ENCODE measurements at places on chromosomes 5 and 9. TPM values are rescaled to one million over a fixed set of nuclear protein-coding genes. Genes with fewer than 3 reads are reported as not detected.

GRCh38 chr5:6633469-6634245, 417 bp downstream of the SRD5A1 start:
- DNase-seq = no peak

SPATA24 gene
- 7.7 TPM for total RNA-seq

FBP2 gene
- not detected for total RNA-seq

DNA sequence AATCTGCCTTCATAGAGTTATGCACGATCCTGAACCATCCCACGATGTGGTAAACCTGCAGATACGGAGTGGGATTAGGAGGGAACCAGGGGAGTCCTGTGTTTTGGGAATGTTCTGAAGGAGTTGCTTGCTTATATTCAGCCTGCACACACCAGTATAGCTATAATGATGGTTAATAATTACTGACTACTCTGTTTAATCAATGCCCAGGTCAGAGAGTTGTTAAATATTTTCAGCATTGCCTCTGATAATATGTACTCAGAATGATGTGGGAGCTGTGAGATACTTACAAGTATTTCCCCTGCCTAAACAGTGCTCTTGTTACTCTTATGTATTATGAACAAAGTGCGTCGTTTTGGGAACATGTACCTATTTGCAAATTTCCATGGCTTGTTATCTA, 34.8 kb upstream of the STK32A start:
- DNase-seq = no peak

TPPP gene
- 2.5 TPM for total RNA-seq

GRCh38 chr5:29547236-29547865, 1646.1 kb upstream of the CDH6 start:
- no peak for DNase-seq

- DNase-seq = no peak
Measured at GRCh38 chr5:20231040-20231439, 243.0 kb upstream of the CDH18 start.

GRIN3A gene
- total RNA-seq = not detected

SPATA31D3 gene
- total RNA-seq = not detected

DNA sequence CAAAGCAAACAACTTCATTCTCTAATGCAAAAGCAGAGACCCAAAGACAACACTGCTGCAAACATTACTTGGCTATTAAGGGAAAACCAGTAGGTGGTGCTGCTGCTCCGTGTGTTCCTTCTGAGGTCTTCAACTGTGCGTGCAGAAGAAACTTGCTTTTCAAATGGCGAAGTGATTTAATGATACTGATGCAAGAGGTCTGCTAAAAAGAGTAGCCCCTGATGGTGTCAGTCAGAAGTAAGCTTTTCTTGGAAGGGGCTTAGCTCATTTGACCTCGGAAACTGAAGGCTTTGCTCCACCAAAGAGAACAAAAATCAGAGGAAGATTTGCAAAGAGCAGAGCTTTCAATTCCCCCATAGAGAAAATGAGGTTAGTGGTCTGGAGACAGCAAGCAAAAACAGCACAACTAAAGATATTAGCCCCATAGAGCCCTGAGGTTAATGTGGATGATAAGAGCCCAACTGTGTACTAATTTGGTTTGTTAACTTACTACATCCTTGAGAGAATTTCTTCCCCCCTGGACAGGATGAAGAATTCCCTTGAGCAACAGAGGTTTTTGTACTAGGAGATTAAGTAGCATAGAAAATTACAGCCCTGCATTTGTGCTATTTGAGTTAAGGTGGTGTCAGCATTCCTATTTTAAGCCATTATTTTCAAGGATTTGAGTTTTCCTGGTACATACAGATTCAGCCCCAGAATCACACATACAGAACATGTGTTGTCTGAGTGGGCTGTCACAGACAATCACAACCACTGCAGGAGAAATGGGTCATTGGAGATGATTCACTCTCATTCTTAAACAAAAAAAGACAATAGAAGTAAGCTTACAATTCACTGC, 153.2 kb upstream of the C9orf72 start:
- DNase-seq = peak; percentile 29

DCTN4 gene
- 54.0 TPM for total RNA-seq

RNF38 gene
- total RNA-seq = 27.6 TPM

- no peak for DNase-seq
Measured at GRCh38 chr9:80522465-80522864, 950.7 kb downstream of the TLE4 start.
